ENCODE measurements at places on chromosomes 11 and 22.

GRCh38 chr11:103170865-103171264 lies 61.6 kb downstream of the DYNC2H1 start:
- DNase-seq, result no peak

GRCh38 chr22:41478473-41478872 lies 9.6 kb downstream of the ACO2 start:
- no peak for DNase-seq

DNA sequence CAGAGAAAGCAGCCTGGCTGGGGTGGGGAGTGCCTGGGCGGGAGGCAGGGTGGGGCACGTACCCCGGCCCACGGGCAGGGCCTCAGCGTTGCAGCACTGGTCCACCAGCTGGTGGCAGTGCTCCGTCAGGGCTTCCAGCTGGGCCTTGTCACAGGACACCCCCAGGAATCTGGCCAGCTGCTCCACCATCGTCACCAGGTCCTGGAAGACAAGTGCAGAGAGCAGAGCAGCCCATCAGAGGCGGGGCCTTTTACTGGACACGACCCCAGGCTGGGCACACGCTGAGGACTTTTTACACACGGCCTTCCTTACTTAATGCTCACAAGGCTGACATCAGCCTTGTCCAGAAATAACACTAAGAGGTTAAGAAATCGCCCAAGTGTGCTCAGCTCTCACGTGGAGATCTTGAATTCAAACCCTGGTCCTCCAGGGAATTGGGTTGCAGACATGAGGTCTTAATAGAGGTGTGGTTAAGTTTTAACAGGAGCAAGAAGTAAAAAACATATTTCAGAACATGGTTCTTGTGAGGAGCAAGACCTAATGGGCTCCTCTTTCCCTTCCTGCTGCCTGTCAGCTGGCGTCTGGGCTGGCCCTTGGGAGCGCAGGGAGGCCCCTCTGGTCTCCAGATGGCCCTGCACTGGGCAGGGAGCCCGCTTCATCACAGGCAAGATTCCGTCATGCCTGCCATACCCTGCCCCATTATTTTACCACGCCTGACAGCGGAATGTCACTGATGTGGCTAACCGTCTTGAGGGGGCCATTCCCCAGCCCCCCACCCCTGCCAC lies 17.1 kb upstream of the EFCAB6 start:
- no peak for DNase-seq

- DNase-seq, result no peak
Observed at GRCh38 chr11:10625982-10626311, 57.5 kb upstream of the LYVE1 start.

DNA sequence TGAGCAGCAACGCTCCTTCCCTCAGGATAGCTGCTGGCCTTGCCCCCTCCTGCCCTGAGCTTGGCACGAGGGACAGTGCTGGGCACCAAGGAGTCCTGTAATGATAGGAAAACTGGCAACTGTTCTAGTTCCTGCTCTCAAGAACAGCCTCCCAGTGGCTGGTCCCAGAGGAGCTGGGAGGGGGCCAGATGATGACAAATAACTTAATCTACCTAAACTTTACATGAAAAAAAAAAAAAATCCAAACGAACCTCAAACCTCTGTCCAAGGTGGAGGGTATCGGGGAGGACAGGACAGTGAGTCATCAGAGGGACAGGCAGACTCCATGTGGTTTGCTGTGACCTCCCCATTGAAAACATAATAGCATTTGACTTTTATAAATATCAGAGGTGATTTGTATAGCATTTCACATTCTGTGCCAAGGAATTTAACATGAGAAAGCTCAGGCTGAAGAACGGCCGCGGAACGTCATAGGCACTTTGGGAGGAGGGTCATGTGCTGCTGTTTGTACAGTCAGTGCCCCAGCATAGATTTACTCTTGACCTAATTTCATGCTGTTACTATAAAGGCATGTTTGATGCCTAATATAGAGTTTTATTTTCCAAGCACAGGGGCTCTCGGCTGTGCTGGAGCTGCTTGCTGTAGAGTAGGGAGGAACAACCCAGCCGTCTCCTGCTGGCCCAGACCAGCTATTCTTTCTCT lies 98.2 kb upstream of the NNMT start:
- DNase-seq, result no peak

GRCh38 chr22:43256976-43257545 lies 70.1 kb upstream of the TTLL12 start:
- DNase-seq, result no peak

DNA sequence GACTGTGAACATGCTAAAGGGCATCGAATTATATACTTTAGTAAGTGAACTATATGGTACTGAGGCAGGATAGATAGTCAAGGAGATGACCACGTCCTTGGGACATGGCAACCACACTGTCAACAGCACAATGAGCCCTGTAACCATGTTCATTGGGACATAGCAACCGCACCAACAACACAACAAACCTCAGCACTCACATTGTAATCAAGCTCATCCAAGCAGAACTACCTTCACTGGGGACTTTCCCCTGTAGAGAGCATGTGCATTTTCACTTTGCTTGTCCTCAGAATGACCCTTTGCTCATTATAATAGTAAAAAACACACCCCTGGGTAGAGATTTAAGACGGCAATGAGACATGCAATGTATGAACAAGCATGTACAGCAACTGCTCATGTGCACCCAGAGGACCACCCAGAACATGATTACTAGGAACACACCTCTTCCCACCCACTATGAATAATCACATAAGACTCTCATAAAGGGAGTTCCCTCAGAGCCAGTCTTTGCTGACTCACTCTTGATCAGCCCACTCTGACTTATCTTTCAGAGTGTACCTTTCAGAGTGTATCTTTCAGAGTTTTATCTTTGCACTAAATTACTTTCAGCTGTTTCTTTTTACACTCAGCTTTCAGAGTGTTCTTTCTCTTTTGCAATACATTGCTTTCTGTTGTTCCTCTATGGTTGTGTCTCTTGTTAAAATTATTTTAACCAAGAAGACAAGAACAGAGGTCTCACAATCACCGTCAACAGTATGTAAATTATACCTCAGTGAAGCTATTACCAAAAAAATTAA lies 4.1 kb upstream of the PLAAT2 start:
- DNase-seq, result no peak

DNA sequence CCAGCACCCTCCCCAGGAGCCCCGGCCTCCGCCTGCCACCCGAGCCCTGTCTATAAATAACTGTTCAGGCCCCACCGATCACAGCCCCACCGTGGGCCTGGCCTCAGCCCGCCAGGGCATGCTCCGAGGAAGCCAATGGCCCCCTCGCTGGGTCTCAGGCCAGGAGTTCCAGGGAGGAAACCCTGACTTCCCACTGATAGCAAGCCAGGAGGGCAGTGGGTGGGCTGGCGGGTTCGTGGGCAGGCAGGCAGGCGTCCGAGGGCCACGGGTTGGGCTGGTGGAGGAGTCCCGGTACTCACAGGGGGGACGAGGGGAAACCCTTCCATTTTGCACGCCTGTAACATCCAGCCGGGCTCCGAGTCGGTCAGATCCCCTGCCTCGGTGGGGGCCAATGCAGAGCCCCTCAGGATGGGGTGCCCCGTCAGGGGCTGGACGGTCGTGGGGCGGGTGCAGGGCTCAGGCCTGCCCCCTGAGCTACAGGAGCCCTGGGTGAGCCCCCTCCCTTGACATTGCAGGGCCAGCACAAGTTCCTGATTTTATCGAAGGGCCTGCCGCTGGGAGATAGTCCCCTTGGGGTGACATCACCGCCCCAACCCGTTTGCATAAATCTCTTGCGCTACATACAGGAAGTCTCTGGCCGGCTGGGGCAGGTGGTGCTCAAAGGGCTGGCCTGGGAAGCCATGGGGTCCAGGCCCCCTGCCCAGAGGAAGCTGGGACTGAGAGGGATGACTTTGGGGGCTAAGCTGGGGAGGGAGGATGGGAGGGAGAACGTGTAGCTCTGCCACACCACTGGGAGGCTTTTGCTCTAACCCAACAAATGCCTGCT lies at the start of gene SPI1:
Gene SPI1, minus strand, starts transcription at position 538 of the 826 bp plus-strand sequence. Its CDS starts 194 bp downstream, at position 344.
- no peak for DNase-seq

All from cerebellar nuclear complex (tissue), 1 donor.